Activated CD4-positive, alpha-beta T cell treated with anti-CD3 and anti-CD28 coated beads for 48 hours (primary cell): ENCODE measurements at places on chromosomes 2 and 18.

DNA sequence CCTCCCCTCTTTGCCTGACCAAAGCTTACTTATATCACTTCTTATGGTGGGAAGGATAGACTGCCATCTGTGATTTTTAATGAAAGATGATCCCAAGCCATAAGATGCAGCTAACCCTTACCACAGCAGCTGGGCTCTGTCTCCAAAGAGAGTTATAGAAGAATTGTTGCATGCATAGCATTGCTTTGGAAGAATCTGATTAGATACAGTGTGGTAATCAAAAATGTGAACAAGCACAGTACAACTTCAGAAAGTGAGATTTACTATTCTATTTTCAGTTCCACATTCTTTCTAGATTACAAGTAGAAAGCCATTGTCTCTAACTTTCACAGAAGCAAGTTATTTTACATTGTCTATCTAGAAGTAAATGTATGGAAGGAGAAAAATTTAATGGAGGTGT lies 129.0 kb upstream of the ACVR2A start:
- no peak for DNase-seq

GRCh38 chr2:113675875-113676274 lies 48.8 kb downstream of the RABL2A start:
- no peak for DNase-seq

DNA sequence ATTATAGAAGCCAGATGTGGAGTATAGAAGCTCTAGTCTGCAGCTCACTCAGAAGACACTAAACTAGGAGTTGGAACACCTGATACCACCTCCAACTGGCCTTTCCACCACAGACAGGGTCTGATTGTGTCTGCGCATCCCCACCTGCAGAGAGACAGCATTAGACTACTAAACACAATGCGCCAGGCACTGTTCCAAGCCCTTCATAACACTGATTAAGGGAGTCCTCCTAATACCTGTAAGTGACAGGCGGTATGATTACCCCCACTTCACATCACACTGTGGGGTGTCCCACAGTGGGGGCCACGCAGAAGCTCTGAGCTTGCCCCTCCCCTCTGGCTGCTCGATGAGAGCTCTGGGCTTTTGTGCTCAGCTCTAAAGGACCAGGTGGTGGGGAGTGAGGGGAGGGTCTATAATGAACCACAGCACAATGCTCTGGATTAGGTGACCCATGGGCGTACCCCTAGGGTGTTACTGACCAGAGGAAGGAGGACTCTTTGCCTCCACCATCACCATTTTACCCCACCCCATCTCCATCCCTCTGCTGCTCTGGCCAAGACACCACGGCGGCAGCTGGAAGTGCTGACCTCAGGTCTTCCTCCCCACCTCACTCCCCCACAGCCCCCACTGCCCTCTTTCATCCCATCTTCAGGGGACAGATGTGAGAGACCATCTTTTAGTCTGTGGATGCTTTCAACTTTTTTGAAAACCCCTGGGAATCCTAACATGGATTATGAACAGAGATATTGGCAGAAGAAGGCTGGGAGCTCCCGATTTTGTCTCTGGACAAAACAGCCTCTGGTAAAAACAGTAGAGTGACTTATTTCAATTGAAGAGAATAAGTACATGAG lies 145.1 kb downstream of the GFPT1 start:
- DNase-seq: no peak

DNA sequence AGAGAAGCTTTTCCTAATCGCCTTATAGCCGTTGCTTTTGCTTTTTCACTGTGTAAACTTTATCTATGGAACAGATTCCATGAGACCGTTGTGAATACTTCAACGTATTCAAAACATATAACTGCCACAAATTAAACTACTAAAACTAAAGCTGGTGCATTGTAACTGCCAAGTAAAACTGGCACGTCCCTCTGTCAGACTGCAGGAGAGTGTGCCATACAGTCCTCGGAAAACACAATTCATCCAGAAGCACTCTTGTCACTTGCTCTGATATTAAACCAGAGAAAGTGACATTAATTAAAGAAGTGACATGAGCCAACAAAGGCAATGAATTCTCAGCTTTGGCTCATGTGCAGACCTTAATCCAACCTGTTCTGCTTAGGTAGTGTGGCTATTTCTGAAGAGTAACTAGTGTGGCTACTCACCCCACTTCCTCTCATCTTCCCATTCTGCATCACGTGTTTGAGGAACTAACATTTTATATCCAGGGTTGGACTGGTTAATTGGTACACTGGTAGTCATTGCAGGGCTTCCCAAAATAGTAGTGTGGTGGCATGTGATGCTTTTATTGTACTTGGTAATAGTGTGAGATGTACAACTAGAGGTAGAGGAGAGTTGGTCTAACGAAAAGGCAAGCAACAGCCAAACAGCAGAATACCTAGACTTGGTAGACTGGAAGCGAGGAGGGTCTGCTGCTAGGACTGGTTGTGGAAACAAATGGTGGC lies 9.7 kb downstream of the VRK2 start:
- DNase-seq: no peak

- DNase-seq: no peak
Measured at GRCh38 chr18:8771930-8772329, 66.6 kb downstream of the MTCL1 start.

DNA sequence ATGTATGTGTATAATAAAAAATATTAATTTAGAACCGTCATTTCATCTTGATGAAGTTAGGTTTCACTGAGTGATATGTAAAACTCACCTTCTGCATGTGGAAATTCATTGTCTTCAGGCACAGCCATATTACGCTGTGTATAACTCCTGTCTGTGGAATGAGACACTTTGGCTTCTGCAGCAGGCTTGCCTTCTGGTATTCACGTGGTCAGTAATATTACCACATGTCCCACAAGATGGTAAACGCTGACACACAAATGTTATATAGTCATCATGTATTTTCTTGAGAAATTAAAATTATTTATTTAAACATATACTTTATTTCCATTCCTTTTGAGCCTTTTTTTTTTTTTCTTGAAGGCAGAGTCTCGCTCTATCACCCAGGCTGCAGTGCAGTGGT lies 25.1 kb upstream of the AAK1 start:
- DNase-seq: no peak

- no peak for DNase-seq
Measured at GRCh38 chr2:130834931-130835765, 1.6 kb upstream of the ARHGEF4 start.

DNA sequence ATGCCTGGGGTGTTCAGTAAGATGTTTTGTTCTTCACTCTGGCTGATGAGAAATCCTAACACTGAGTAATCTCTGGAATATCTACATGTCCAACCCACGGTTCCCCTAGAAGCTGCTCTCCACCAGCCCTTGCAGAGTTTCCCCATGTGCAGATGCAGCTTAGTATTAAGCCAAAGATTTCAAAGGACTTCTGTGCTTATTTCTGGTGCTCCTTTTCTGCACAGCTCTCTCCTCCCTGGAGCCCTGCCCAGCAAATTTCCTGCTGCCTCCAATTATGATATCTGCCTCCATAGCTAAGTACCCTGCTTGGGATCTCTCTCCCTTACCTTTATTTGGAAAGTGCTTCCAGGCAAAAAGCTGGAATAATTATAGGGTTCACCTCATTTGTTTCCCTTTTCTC lies 949.3 kb downstream of the BCL11A start:
- no peak for DNase-seq

GRCh38 chr18:2905854-2906703 lies 59.3 kb downstream of the EMILIN2 start:
- peak; percentile 64 for DNase-seq

DNA sequence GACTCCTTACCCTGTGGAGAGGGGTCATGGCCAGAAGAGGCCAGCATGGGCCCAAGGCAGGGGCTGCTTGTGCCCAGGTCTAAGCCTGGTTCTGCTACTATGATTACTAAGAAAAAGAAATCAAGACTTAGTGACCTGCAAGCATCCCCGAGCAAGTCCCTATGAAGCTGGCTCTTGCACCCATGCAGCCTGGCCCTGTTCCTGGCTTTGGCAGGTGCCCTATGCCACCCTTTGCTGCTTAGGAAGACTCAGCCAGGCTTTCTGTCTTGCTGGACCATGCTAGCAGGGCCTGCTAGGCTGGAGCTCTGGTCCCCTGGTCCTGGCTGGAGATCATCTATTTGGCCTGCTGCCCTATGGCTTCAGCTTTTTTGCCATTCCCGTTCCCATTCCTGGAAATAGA lies 309.4 kb upstream of the EPAS1 start:
- DNase-seq: no peak

DNA sequence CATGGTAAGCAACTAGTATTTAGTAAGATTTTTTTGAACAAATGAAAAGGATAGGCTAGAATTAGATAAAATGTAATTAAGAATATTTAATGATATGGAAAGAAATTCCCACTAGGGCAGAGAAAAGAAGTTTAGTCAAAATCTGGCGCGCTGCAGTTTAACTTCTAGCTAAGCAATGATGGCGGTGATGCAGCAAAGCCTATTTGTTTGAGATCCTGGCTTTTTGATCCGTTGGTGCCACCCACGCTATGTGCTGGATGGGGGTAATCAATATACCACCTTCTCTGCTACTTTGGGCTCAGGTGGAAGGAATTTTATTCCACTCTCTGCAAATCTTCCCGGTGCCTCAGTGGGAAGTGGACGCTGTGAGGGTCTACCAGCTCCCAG lies 421 bp upstream of the FAM171B start:
- DNase-seq: no peak

GRCh38 chr18:73479477-73479876 lies 611.7 kb upstream of the NETO1 start:
- no peak for DNase-seq
